ENCODE measurements at places on chromosomes 5 and 9. TPM values are rescaled to one million over a fixed set of nuclear protein-coding genes. Genes with fewer than 3 reads are reported as not detected.

DNA sequence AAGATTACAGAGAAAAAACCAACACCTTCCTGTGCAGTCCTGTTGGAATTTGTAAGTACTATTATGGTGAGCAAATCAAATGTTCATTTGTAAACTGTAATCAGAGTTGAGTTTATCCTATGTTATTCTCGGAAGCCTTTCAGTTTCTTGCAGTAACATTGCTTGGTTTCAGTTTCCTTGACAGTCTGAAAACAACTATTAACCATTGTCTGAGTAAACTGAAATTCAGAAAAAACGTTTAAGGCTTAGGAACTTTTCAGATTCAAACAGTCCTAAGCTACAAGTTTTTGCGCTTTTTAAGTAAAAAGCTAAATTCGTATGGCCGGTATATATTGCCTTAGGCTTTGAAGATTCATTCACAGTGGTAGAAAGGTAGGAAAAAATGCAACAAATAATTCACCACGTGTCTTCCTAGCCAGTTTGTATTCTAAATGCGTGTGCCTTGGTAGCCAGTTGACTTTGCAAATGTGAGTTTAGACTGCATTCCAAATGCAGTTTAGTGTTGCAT is 2.5 kb downstream of the GPBP1 start:
- no peak for DNase-seq

Gene CDKN2A
- not detected for total RNA-seq

DNA sequence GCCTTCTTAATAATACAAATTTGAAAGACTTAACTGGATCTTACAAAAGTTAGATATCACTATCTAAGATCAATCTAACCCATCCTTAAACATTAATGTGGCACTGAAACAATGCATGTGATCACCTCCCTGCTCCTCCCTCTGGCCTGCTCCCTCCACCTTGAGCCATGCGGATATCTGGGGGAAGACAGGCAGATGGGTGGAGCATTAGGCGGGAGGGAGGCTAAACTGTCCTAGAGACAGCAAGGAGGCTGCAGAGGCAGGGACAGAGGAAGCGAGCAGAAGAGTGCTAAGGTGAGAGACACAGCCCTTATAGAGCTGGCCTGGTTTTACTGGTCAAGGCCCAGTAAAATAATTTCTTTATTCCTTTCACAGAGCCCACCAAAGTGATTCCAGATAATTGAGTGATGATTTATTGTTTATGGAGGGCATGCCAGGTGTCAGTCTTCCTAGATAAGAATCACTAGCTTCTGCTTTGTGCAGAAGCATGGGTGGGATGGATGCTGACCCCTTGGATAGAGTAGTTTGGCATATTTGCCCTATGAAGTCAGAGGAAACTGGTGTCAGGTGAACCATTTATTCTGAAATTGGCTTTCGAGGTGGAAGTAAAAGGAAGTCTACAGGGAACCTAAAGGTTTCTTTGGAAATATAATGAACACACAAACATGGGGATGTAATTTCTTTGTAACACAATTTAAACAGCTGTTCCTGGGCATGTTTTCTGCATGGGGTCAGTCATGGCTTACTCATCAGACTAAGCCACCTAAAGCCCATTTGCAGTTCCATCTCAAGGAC is 188.3 kb downstream of the GNAQ start:
- no peak for DNase-seq

Gene GZMA
- not detected for total RNA-seq

DNA sequence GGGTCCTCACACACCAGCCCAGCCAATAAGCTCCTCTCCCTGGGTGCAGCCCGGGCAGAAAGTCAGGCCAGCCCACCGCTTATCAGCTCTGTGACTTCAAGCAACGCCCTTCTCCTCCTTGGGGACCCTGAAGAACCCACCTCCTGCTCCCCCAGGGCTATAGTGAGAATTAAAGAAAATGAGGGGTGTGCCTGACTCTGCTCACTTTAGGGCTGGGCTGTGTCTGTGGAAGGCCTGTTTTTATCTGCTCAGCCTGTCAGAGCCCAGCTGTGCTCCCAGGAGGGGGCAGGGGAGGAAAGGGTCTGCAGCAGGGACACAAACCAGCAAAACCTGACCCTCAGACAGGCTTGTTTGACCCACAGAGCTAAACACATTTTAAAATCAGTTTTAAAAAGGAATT is 3.9 kb downstream of the GPRIN1 start:
- DNase-seq, result no peak

Gene CA9
- 0.31 TPM for total RNA-seq

- no peak for DNase-seq
These were observed 318.7 kb downstream of the TMEM161B start for GRCh38 chr5:87949676-87950631.

DNA sequence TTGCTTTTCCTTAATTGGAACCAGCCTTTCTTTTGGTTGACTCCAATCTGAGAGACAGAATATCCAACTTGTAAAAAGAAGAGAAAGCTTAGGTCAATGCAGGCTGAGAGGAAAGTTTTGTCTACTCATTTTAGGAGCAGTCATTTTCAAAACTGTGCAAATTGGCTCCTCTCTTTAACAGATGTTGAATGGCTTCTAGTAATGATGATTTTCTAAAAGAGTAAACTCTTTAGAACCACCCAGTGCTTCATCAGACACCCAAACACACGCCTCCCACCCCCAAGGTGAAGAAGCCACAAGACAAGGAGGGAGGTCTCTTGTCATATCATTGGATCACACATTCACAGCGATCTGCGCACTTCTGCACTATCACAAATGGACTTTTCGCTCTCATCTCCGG is 116.3 kb upstream of the KLF9 start:
- DNase-seq, result no peak

DNA sequence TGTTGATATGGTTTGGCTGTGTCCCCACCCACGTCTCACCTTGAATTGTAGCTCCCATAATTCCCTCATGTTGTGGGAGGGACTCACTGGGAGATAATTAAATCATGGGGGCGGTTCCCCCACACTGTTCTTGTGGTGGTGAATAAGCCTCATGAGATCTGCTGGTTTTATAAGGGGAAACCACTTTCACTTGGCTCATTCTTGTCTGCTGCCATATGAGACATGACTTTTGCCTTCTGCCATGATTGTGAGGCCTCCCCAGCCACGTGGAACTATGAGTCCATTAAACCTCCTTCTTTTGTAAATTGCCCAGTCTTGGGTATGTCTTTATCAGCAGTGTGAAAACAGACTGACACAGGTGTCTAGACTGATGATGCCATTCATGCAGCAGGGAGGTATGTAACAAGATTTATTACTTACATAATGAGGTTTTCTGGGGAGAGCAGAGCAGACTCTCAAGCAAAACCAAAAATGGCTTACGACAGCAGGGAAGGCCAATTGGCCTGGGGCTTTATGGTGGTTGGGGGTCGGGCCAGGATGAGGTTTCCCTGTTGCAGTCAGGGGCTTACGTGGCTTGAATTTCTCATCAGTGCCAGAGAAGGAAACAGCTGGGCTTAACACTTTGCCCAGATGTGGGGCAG is 9.5 kb upstream of the COMMD10 start:
- DNase-seq, result no peak

GRCh38 chr9:114611516-114612271 is 603 bp downstream of the TMEM268 start:
- DNase-seq, result no peak

DNA sequence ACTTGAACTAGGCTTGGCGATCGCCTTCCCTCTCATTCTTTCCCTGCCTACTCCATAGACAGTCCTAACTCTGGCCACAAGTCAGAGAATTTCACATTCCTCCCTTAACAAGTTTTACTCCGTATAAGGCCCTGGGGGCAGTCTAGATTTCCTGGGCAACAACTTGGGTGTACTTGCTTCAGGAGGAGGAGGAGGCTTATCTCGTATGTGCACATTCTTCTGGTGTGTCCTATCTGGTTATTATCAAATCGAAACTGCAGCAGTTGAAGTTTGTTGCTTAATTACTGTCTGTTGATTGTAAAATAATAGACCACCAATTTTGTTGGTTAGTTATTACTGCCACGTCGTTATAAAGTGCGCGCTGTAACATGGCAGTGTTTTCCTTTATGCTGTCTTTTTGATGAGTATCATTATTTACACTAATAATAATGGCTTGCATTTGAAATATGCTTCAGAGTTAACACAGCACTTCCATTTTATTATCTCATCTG is 42.0 kb downstream of the PIP5K1B start:
- no peak for DNase-seq

Gene CDKN2B-AS1
- total RNA-seq, result not detected

DNA sequence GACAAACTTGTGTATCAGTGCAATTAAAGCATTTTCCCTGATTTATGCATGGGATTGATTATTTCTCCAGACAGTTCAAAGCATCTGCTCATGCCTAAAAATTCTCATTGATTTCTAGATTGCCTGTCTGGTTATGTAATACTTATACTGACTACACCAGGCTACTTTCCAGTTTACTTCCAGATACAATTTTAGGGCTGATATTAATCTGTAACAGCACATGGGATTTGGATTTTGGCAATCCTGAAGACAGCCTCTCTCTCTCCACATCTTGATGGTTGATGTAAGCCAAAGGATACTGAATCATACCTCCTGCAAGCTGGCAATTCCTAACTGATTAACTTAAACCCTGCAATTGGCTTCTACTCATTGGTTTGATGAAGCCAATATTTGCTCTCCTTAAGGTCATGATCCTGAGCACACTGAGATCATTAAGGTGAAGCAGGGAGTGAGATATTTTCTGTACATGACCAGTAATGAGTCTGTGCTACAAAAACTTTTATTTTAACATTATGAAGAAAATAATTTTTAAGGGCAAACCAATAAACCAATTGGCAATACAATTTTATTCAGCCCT is 25.7 kb upstream of the FBXL7 start:
- no peak for DNase-seq

GRCh38 chr5:175319199-175319598 is 124.8 kb downstream of the DRD1 start:
- DNase-seq, result no peak
